ENCODE measurements at places on chromosomes 7 and 10. TPM values are rescaled to one million over a fixed set of nuclear protein-coding genes. Genes with fewer than 3 reads are reported as not detected.
A peak's percentile ranks its signal among the peaks of the same experiment; 100 is the strongest.

GIMAP4 gene
- not detected for total RNA-seq

PPP1R9A gene
- total RNA-seq: 0.25 TPM

CD36 gene
- 9.4 TPM for total RNA-seq

AKR1B15 gene
- 0.57 TPM for total RNA-seq

NME8 gene
- total RNA-seq: not detected

C7orf57 gene
- total RNA-seq: 0.62 TPM

TRPV5 gene
- total RNA-seq: not detected

IKZF1 gene
- total RNA-seq: not detected

HOXA11 gene
- total RNA-seq: 1.1 TPM

- peak; percentile 84 for DNase-seq
Measured at GRCh38 chr7:108211382-108212201, 81.4 kb upstream of the LAMB4 start.

- DNase-seq: peak; percentile 58
Measured at GRCh38 chr10:70528741-70529362, 50.3 kb downstream of the PALD1 start.

DNA sequence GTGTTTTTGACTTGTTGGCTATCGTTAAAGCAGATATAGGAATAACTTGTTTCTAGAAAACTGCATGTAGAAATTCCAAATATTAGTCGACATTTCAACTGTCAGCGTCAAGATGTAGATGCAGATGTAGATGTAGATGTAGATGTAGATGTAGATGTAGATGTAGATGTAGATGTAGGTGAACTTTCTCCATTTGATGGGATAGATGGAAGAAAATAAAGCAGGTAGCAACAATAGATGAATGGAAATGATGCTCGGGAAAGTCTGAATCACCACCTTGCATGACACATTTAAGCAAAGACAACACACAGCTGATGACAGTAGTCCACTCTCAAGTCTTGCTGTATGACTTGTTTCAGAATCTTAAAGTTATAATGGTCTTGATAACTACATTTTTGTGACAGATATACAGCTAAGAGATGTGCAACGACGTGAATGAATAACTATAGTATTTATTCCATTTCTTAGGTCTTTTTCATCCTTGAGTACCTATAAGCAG, 53.5 kb downstream of the SND1 start:
- peak; percentile 21 for DNase-seq

GRCh38 chr10:132511121-132512051, 26.2 kb upstream of the INPP5A start:
- DNase-seq: no peak

DNA sequence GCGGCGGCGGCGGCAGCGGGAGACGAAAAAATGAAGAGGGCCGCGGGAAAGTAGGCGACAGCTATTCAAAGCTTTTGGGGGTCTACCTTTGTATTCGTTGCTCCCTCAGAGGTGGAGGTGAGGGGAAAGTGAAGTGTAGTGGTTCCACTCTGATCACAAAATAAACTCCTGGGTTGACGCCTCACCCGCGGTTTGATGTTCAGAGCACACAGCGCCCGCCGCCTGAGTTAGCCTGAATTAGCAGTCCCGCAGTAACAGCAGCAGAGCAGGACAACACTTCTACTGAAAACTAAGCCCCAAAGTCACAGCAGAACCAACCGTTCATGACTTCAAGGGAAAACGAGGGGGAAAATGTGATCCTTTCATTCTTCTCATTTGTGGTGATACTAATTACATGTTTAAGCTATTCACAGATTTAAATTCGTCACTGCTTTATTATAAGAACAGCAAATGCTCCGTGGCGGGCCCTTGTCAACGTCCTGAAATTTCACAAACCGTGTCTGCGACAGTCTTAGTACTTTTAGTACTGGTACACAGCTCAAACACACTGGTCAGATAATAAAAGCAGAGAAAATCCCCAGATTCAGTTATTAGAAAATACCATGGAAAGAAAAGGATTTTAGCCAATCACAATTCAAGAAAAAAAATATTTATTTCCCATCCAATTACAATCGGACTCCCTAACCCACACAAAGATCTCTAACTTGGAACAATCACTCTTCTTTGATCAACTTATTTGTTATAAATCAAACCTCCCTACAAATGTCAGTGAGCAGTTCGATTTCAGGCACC, 563 bp upstream of the JMJD1C start:
- DNase-seq: peak; percentile 71

DNA sequence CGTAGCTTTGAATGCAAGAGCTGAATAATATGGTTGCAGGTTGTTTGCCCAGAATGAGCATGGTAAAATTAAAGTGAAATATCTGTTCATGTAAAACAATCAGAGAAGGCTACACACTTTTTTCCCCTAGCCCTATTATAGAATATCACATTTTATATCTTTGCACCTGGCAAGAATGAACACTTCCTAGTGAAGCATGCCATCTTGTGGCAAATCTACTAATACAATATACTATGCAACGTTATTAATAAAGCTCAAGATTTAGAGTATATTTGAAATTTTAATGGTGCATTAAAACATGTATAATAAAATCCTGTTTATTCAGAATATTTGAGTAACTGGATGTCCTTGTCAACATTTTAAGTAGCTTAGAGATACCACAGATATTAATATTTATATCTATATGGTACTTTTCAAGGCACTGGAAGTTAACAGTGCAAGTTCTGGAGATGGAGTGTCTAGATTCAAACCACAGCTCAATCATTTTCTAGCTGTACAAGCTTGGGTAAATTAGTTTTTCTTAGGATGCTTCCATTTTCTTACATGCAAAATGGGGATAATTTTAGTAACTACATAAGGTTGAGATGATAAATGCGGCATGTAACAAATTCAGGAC, 643.1 kb upstream of the SEMA3D start:
- no peak for DNase-seq

- DNase-seq: no peak
Measured at GRCh38 chr7:151807846-151808245, 69.1 kb downstream of the PRKAG2 start.

- no peak for DNase-seq
Measured at GRCh38 chr10:31457858-31458257, 138.8 kb downstream of the ZEB1 start.

GRCh38 chr7:41696323-41696916, 6.5 kb downstream of the INHBA start:
- DNase-seq: peak; percentile 77

GRCh38 chr7:48759431-48760080, 164.8 kb upstream of the CDC14C start:
- no peak for DNase-seq

GRCh38 chr7:20862554-20862953, 75.9 kb upstream of the SP8 start:
- no peak for DNase-seq

DNA sequence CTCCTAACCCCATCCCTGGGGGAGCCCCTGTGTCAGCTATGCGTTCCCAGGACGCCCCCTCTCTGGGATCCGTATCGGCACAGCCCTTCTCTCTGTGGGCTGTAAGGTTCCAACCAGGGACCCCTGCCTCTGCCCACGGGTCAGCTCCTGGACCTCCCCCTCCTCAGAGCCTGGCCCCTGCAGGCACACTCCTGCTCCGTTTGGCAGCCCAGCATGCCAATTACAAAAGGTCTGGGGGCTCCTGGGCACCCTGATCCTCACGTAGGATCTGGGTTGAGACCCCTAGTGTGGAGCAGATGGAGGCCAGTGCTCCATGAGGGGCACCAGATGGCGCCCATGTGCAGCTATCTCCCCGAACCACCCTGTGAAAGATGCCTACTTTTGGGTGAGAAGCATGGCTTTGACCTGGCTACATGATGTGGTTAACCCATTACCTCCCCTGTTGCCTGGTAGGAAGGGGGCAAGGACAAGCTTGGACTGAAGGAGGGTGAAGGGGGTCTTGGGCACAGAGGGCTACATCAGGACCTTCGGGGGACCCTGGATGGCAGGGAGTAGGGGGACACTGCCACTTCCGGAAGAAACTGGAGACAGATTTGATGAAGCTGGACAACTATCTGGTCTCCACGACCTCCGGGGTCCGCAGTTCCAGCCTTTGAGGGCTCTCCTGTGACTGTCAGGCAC, 9.0 kb downstream of the TACR2 start:
- peak; percentile 30 for DNase-seq

DNA sequence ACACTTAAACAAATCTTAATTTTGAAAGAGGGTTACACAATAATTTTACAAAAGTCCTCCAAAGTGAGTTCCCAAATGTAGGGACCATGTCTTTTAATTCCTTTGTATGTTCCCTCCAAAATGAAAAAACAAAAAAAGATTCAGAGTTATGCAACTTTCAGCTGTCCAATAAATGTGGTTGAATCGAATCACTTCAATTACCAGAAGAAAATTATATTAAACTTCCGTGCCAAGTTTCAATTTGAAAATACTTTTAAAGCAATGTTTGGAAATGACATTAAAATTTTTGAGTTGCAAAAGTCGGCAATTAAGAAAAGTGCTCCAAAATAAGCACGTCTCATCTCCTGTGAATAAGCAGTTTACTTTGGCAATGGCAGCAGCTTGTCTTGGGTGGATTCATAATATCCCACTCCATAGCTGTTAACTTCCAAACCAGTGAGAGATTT, 60.3 kb upstream of the C1GALT1 start:
- no peak for DNase-seq

GRCh38 chr7:125357676-125358455, 428.2 kb upstream of the POT1 start:
- DNase-seq: no peak

GRCh38 chr7:18495412-18496340, at the start of gene HDAC9:
Gene HDAC9 (plus strand): TSS chr7:18495749. CDS start chr7:18496303, 554 bp downstream.
- DNase-seq: peak; percentile 71

- no peak for DNase-seq
Measured at GRCh38 chr10:93113042-93113441, 39.3 kb downstream of the CYP26A1 start.

DNA sequence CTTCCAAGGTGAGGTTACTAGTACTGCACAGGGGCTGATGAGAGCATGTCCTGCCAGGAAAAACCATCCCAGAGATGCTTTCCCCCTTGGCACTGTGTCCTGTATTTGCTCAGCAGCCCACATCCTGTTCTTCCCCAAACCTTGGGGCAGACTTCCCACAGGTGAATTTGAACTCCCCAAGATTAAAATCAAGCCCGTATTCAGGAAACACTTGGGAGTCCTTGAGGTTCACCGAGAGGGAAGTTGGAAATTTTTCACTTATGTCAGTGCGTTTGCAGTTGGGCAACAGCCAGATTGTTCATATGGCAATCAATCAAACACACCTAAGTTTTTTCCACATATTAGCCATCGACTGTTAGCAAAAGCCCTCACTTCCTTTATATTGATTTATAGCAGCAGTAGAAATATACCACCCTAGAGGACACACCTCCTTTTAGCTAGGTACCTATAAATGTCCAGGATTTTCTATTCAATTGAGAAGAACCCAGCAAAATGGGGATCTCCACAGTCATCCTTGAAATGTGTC, at the start of gene DMBT1:
Gene DMBT1, plus strand, starts transcription at position 476 of the 526 bp plus-strand sequence. Its CDS starts 17 bp downstream, at position 493.
- DNase-seq: no peak

GRCh38 chr7:6637544-6638229, 569 bp downstream of the ZNF316 start:
- DNase-seq: peak; percentile 29

DNA sequence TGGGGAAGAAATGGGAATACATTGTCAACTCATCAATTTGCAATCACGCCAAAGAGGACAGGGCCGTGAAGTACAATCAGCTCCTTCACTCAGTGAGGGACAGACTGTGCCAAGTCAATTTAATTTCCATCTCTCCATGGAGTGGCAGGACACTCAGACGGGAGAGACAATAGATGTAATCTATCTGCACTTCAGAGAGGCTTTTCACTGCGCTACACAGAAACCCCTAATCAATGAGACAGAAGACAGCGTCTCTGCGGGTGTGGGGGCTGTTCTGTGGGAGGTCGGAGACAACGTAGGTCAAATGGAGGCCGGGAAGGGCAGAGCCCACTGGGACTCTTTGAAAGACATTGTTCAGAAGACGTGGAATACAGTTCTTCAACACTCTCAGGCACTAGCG, 541.0 kb upstream of the ADARB2 start:
- no peak for DNase-seq

DNA sequence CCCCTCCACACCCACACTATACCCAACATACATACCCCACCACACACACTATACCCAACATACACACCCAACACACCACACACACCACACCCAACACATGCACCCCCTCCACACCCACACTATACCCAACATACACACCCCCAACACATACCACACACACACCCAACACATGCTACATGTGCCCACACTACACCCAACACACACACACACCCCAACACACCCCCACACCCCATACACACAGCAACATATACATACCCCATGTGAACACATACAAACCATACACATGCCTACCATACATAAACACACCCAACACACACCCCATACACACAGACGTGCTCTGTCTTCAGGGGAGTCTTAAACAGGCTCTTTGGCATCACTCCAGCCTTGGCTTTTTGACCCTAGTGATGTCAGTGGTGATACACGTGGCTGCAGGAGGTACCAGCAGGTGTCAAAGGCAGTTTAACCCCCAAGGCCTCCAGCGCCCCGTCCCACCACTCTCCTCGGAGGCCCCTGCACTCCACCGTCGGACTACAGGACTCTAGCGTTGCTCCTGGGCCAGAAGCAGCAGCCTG, 73.4 kb downstream of the HIPK2 start:
- no peak for DNase-seq

DNA sequence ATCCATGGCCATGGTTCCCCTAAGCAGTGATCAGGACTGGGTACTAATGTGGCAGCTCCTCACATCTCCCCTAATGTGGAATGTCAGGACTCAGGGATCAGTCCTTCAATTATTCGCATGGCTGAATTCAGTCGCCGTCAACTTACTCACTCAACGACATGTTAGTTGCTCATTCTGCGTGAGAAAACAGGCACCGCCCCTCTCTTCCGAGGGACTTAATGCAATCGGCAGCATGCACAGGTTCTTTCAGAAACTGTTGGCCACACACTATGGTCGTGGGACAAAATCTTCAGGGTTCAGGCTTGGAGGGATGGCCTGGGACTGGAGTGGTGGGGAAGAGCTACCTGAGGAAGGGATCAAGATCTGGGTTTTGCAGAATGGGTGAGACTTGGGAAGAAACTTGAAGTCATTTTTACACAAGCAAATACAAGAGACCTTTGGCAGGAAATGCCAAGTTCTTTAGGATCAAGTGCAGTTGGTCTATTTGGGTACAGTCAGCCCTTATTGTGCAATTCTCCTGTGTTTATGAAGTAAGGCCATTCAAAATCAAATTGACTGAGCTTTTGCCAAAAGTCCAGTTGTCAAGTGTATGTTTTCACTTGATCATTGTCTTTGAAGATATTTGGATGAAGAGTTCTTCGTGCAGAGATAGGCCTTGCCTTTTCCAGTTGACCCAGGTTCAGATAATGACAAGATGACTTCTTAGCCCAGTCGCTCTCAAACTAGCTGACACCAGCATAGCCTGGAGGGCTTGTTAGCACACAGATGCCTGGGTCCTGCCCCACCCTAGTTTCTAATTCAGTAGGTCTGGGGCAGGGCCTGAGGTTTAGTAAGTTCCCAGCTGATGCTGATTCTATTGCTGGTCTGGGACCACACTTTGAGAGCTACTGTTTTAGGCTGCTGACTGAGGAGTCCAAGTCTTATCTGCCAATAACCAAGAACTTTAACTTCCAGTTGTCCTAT, 48.5 kb downstream of the LRRC18 start:
- no peak for DNase-seq

- DNase-seq: no peak
Measured at GRCh38 chr7:109893231-109893630, 1197.7 kb upstream of the LRRN3 start.
